ENCODE measurements at places on chromosomes 6 and 20.

- peak; percentile 43 for DNase-seq
Observed at GRCh38 chr6:80338201-80338836, 231.8 kb downstream of the BCKDHB start.

DNA sequence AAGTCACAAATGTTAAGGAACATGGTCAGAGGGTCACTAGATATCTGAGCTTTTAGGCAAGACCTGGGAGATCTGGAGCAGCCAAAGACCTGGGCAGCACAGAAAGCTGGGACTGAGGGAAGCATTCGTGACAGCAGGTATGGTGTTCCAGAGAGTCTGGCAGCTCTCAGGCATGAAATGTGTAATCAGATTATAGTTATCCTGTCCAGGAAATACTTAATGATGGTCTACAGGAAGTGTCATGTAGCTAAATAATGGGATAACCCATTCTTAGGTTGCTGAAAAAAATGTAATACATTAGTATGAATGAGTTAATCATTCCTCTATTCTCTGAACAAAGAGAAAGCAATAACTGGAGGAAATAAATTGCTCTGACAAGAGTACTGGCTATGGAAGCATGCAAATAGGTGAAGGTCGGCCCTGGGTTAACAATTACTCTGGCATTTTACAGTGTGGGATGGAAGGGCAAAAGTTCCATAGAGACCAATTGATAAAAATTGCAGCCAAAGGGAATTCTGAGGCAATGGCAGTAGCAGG lies 740.5 kb downstream of the CBLN4 start:
- no peak for DNase-seq

GRCh38 chr20:39829256-39829655 lies 859.8 kb downstream of the MAFB start:
- DNase-seq, result no peak

GRCh38 chr6:16503970-16504415 lies 257.3 kb downstream of the ATXN1 start:
- no peak for DNase-seq

DNA sequence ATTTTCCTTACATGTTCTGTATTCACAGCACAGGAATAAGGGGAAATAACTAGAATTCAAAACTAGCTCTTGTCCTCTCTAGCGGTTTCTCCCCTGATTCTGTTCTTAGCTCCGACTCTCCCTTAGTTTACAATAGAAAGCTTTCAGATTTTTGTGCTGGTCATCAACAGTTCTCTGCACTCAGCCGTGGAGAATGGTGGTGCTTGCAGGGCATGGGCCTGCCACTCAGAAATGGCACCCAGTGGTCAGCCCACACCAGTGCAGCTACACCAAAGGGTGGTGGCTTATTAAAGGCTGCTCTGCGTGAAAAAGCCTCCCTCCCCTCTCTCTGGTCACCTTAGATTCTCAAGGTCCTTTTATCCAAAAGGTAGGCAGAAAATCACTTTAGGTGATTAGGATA lies 123.5 kb downstream of the SASH1 start:
- DNase-seq, result no peak

DNA sequence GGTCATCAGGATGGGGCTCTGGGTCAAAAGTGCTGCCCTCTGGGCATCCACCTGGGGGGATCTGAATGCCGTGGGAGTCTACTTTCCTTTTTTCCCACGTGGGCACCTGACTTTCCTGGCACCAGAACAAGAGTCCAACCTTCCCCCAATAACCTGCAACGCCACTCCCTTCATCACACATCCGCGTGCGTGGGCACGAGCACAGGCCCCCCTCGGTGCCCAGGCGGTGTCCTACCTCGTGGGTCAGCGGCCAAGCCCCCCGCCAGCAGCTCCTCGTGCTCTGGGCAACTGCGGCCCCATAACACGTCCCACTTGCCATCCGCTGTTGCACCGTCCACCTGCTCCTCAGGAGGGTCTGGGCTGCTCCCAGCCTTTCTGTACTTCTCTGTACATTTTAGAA lies 87.0 kb downstream of the YTHDF1 start:
- DNase-seq, result no peak

GRCh38 chr6:92380803-92381601 lies 1038.4 kb downstream of the EPHA7 start:
- DNase-seq, result no peak

GRCh38 chr6:45902984-45903383 lies 112.7 kb downstream of the CLIC5 start:
- no peak for DNase-seq

DNA sequence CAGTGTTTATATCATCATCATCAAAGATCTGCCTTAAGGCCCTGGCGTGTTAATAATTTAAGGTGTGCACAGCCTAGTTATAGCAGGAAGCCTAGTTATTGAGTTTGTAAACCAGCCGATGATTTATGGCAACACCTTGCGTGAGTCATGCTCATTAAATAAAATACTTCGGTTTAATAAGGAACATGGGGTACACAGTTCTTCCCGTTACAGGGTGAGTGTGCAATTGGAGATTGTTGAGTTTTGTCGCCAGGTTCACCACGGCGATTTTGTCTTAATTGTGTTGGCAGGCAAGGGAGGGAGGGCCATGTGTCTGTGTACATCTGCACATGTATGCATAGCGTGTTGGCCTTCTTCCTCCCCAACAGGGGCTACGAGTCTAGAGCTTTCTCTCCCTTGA lies 104.0 kb downstream of the TFAP2A start:
- no peak for DNase-seq

GRCh38 chr6:22142856-22143255 lies 154.0 kb downstream of the PRL start:
- DNase-seq, result no peak

- no peak for DNase-seq
Observed at GRCh38 chr6:7301702-7302101, 11.3 kb downstream of the SSR1 start.

GRCh38 chr6:149608381-149608982 lies 40.0 kb downstream of the KATNA1 start:
- DNase-seq, result no peak

DNA sequence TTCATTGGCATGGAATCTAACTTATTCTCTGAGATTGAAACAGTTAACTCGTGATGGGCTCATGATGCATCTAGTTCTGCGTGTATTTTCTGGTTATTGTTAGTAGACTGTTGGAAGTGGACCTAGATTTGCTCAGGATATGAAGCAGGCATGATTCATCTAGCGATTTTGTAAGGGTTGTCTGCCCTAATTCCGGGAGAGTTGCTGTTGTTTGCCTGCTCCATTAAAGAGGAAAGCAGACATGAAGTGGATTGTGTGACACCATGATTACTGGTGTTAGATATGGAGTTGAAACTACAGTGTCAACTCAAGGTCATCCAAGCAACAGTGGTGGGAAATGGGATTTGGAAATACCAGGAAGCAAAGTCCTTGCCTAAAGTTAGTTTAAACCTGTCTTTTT lies 41.0 kb downstream of the SOX4 start:
- no peak for DNase-seq

- no peak for DNase-seq
Observed at GRCh38 chr6:118485601-118486550, 62.2 kb upstream of the PLN start.

GRCh38 chr20:6469695-6470094 lies 297.8 kb upstream of the BMP2 start:
- DNase-seq, result no peak
